ENCODE measurements at places on chromosomes 7 and 10.

GRCh38 chr10:115063701-115064658, 29.2 kb upstream of the ATRNL1 start:
- no peak for DNase-seq

- peak; percentile 28 for DNase-seq
These were observed 382.7 kb downstream of the RPS24 start for GRCh38 chr10:78416031-78417011.

DNA sequence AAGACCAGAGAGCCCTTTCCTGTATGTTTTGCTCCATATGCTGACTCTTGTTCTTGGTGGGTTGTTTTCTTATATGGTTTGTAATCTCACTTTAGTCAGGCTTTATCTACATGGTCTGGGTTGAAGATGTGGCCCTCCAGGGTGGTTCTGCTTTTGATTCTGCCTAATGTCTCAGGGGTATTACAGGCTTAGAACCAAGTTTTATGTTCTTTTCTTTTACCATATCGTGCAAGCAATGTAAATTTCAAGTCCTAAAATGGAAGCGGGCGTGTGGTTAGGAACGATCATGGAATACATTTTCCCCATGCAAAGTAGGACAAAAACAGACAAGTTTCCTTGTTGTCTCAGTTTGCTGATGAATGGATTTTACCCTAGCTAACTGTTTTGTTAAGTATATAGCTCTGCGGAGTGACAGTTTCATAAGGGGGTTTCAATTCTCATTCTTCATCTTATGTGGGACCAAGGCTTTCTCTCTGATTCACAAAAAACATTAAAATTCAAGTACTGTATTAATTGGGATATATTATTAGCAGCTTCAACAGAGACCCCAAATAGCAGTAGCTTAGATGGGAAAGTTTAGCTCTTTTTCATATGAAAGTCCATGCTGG, 58.7 kb downstream of the MTURN start:
- no peak for DNase-seq

- no peak for DNase-seq
These were observed 212.7 kb downstream of the HERPUD2 start for GRCh38 chr7:35482231-35482630.

- DNase-seq, result no peak
These were observed 59.3 kb upstream of the TMEM72 start for GRCh38 chr10:44851881-44852280.

DNA sequence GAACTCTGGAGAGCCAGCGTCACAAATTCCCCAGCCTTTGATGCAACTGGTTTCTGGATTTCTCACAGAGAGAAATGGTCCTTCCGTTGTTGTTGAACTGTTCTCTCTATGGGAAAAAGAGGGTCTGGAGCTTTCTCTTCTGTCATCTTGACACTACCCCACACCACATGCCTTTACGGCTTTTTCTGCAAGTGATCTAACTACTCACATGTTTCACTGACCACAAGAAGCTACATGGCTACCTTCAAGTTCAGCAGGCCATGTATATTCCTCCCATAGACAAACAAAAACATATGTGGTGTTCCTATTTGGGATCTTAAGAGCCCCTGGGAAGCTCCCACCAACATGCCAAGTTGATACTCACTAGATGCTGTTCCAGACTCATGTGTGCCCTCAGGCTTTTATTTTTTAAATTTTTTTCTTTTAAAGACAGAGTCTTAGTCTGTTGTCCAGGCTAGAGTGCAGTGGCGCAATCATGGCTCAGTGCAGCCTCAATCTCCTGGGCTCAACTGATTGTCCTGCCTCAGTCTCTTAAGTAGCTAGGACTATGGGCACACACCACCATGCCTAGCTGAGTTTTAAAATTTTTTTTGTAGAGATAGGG, 72.0 kb downstream of the RNF216 start:
- no peak for DNase-seq

DNA sequence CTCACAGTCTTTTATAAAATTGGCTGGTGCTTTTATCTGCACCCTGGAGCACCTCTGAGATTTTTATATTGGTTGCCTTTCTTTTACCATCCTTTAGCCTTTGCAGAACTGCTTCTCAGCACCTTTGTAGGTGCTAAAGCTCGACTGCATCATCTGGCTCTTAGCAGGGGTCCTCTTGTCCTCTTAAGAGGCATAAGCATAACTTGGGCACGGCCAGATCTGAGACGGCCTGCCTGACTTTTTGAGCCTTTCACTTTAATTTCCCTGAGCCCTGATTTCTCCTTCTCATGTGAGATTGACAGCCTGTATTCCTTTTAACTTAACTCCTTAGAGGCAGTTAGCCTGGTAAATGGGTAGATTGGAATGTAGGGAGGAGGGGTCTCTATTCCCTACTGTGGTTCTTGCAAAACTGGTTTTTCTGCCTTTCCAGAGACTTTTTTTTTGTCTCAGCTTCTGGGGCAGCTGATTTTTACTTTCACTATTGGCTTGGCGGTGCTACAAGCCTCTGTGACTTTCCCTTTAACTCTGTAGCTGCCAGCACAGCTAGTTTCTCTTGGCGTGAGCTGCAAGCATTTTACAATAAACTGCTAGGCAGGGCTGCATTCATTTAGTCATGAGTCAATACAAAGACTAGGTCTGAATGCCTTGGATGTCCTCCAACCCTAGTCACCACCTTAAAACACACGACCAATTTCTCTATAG, 24.0 kb downstream of the ZPBP start:
- DNase-seq, result no peak

DNA sequence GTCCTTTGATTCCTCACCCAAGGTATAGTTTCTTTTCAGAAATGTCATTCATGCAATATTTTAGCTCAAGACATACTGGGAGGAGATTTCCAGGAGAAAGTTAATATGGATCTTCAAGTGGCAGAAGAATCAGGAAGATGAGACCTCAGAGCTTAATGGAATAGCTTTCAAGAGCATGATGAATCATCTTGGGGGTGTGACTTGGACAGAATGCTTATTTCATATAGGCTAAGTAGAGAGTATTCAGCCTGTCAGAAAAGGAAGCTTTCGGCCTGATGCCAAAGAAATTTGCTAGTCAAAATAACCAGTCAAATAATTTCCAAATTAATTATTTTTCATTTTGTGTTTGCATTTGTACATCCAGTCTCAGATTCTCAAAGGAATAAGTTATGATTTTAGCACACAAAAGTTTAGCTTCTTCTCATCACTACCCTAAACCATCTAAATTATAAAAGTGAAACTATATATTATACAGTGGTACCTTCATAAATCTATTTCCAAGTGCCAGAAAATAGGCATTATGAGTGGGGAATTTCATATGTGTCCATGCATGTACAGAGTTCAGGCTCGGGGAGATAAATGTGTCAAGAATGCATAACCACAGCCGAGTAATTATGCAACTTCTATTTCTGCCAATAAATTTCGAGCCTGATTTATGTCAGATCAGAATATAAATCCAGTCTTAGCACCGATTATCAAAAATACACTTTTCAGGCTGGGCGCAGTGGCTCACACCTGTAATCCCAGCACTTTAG, 27.3 kb upstream of the CALD1 start:
- DNase-seq, result no peak

DNA sequence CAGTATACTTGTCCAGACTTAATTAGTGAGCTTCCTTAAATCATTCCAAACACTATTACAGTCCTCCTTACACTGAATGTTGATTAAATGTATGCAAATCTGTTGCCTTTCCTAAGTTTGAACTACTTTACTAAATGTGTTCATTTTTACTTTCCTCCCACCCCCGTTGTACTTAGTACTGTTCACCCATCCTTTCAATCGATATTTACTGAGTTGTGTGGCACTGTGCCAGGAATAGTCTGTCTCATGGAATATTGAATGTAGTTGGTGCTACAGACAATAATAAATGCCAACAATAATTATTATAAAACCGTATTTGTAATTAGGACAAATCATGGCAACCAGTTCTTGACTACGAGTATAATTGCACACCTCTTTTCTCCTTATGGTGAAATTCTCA, 335.7 kb downstream of the GPR37 start:
- no peak for DNase-seq

GRCh38 chr7:37259319-37259821, 189.3 kb downstream of the ELMO1 start:
- DNase-seq, result no peak

- peak; percentile 82 for DNase-seq
These were observed at the start of gene SH3PXD2A for GRCh38 chr10:103855424-103855823. Gene SH3PXD2A (minus strand): TSS chr10:103855576. CDS start chr10:103855266, 310 bp downstream.

DNA sequence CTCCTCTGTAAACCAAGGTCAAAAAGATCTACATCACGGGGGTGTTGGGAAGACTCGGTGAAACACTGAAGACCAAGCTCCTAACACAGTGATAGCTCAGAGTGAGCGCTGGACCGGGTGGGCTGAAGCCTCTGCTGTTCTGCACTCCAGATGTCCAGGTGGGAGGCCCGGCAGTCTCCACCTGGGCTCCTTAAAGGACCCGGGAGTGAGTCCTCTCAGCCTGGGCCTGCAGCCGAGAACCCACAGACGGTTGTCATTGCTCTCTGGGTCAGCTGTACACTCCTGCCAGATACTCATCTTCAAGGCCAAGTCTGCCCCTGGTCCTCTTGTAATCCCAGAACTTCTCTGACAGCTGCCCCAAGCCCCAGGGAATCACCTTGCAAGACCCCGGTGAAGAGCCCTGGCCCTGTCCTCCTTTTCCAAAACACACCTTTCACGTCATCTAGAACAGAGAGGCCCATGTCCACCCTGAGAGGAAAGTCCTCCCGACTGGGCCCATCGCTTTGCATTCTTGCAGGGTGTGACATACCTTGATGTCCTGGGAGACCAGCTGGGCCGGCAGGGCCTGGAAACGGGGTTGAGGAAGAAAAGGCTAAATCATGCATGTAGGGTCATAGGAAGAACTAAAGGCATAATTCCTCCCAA, 43.7 kb downstream of the COL17A1 start:
- DNase-seq, result no peak

DNA sequence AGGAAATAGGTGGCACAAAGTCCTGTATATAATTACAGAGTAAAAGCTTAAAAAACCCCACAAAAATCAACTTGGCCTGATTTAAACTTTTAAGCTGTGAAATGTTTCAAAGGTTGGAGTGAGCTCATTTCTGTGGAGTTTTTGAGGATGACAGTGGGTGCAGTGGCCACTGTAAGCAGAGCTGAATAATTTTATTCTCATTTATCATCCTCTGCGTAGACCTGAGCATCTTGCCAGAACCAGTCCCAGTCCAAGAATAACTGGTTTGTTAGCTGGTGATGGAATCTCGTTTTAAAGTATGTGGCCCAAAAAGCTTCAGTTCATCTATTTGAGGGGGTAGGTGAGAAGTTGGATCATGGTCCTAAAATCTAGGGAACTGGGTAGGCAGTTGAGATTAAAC, 4.4 kb downstream of the BMPER start:
- DNase-seq, result no peak

- no peak for DNase-seq
These were observed 337.9 kb downstream of the WDR11 start for GRCh38 chr10:121189066-121189465.

DNA sequence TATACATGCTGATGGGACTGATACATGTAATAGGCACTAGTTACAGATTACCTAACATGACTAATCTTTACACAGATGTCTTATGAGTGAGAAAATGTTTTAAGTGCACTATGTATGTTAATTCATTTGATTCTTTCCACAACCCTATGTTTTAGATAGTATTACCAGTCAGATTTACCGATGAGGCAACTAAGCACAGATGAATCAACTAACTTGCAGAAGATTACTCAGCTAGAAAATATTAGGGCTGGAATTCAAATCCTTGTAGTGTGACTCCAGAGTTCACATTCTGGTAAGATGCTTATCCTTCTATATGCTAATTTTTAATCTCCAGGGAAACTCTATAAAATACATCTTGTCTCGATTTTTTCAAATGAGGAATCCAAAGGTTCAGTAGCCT, 964.9 kb downstream of the REEP3 start:
- DNase-seq, result no peak

GRCh38 chr7:33448035-33448434, 318.7 kb downstream of the BBS9 start:
- DNase-seq, result no peak

DNA sequence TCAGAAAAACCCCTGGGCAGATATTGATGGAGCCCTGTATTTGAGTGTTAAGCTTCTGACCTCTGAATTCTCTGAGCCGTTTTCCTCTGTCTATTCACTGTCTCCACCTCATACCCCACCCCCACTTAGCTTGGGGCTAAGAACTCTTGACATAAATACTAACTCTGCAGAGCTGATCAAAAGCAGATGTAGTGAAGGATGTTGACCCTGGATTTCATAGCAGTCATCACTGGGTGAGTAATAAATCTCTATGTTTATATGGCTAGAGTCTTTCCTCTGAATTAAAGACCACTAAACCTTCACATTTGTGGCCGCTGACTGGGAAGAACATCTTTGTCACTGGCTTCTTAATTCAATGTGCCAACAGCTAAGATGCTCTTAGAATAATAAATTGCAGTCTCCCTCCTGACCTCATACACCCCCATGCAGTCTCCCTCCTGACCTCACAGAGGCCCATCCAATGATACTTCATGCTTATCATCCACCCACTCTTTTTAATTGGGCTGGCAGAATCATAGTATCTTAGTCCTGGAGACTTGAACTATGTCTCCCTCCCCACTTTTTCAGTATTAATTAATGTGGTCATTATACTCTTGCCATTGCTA, 78.0 kb upstream of the MACROH2A2 start:
- no peak for DNase-seq

DNA sequence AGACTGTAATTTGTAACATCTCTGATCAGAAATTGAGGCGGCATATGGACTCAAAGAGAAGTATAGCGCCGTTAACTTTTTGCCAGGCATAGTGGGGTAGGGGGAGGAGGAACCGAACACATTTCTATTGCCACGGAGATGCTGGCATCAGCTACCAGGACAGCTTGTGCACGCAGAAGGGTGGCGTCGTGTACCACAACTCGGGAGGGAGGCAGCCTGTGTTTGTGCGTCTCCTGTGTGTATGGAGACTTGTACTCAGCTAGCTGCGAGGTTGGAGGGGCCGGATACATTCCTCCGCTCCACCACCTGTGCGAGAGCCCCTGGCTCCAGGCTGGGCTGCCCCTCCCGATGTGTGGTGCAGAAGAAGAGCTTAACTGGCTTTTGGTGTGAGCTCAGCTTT, 634.8 kb downstream of the TYW1 start:
- no peak for DNase-seq

DNA sequence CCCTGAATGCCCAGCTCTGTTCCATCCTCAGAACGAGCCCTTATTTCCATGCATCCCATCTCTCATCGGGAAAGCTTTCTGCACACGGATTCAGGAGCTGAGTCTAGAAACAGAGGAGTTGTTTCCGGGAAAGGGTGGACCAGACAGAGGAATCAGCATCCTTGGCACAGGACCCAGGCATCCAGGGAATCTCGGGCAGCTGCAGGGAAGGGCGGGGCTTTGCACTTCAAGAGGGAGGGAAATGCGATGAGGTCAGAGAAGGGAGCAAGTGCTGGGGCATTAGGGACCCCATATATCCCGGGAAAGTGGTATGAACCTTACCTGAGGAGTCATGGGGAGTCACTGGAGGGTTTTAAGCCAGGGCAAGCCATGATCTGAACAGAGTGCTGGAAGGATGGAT, 68.5 kb downstream of the NPTX2 start:
- no peak for DNase-seq

- peak; percentile 4 for DNase-seq
These were observed 495.6 kb downstream of the DNAJB6 start for GRCh38 chr7:157832421-157832820.

All from posterior vena cava (tissue), 2 donors.